Stimulated activated CD4-positive, alpha-beta T cell treated with anti-CD3 and anti-CD28 coated beads, Interleukin-4, amount 100 ng/mL, for 24 hours (primary cell): ENCODE measurements at places on chromosomes 5 and 9.
A peak's percentile ranks its signal among the peaks of the same experiment; 100 is the strongest.

GRCh38 chr5:122727112-122727541, 47.8 kb upstream of the SNX2 start:
- DNase-seq = no peak

DNA sequence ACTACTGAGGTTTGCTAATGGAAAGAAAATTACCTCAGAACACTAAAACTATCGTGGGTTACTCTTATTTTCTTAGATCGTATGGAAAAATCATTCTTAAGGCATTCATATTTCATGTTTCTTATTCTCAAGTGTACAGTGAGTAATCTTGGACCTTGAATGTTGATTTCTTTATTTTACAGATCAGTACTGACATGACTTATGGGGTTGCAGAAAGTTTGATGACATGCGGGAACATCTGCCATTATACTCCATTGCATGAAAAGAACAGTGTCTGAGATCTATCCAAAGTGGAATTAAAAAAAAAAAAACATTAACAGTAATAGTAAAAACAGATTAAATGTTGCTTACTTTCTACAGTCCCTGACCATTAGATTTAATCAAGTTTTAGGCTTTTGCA, 1290.2 kb upstream of the WWC1 start:
- DNase-seq = no peak

- no peak for DNase-seq
These were observed 17.4 kb downstream of the TMOD1 start for GRCh38 chr9:97518909-97519307.

- no peak for DNase-seq
These were observed 19.7 kb downstream of the C6 start for GRCh38 chr5:41193456-41194205.

- DNase-seq = no peak
These were observed 199.5 kb downstream of the FER start for GRCh38 chr5:108947164-108947563.

DNA sequence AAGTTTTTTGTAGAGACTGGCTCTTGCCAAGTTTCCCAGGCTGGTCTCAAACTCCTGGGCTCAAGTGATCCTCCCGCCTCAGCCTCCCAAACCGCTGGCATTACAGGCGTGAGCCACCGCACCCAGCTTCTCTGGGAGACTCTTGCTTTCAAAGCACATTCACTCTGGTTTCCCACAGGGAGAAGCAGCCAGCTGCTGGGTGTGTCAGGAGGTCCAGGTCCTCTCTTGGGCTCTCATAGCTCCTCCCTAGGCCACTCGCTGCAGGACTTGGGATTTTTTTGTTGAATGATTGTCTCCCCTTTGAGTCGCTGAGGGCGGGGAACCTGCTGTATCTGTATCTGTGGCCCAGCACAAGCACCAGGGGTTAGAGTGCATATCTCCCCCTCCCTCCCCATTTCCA, 68.4 kb upstream of the RAPGEF1 start:
- no peak for DNase-seq

- no peak for DNase-seq
These were observed 746.7 kb upstream of the FAM174A start for GRCh38 chr5:99788482-99788881.

DNA sequence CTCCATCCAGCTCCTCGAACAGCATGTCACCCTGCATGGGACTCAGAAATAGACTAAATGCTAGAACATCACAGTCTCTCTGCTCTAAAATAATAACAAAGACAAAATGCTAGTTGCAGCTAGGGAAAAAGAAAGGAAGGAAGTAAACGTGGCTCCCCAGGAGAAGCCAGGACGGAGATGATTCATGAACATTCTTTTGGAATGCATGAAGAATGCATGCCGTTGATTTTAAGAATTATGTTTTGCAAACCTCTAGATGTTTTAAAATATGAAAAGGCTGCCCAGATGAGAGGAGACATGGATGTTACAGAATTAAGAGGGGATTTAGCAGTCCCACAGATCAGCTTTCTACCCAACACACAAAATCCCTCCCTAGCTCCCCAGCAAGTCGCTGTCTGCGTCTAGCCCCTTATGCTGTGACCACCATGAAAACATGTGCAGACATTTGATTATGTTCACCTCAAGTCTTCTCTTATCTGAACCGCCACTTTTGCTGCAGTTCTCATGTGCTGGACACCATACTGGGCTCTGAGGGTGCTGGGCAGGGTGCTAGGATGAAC, 139.4 kb upstream of the LMX1B start:
- no peak for DNase-seq

DNA sequence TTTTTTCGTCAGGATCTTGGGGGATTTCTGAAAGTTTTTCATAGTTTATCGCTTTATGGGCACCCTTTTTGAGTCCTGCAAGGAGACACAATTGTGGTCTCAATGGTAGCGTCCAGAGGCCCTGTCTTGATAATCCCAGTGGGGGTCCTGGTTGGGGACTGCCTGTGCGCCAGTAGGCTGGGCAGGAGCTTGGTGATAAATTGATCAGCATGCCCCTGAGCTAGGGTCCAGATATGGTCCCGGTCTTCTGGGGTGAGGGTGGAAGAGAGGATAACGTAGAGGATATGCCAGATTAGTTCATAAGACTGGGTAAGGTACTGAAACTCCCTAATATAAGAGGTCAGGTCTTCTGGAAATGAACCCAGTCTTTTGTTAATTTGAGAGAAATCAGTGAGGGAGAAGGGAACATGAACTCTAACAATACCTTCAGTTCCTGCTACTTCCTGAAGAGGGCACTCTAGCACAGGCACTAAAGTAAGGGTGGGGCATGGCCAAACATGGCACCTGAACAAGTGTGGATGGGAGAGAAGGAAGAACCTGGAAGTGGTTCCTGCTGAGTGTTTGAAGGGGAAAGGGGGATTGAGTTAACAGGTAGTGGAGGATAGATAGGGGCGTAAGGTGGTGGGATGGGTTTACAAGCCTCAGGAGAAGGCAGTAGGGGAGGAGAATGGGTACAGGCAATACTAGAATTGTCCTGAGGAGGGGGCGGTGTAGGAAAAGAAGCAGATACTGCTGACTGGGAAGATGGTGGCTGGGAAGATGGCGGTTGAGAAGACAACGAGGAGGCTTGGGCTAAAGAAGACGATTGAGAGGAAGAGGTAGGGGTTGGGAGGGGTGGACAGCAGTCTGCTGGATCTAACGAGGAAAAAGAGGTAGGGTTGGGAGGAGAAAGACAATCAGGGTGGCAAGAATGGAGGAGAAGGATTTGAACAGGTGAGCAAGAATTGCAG, 33.8 kb upstream of the ANXA2R start:
- peak; percentile 66 for DNase-seq

DNA sequence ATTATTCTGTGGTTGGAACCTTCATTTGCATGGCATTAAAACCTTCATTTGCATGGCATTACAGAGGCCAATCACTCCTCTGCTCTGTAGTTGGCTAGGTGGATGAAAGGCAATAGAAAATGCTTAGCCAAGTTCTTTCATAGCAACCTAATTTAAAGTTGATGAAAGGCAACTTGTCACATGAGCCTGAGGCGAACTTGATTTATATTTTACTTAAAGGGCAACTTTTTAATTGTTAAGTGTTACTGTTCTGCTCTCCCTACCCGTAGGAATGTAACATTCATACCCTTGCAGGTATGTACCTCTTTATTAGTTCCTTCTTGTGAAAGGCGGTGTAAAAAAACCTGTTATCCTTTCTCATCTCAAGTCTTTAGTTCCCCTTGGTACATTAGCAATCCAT, 7.9 kb upstream of the ERMP1 start:
- DNase-seq = no peak

DNA sequence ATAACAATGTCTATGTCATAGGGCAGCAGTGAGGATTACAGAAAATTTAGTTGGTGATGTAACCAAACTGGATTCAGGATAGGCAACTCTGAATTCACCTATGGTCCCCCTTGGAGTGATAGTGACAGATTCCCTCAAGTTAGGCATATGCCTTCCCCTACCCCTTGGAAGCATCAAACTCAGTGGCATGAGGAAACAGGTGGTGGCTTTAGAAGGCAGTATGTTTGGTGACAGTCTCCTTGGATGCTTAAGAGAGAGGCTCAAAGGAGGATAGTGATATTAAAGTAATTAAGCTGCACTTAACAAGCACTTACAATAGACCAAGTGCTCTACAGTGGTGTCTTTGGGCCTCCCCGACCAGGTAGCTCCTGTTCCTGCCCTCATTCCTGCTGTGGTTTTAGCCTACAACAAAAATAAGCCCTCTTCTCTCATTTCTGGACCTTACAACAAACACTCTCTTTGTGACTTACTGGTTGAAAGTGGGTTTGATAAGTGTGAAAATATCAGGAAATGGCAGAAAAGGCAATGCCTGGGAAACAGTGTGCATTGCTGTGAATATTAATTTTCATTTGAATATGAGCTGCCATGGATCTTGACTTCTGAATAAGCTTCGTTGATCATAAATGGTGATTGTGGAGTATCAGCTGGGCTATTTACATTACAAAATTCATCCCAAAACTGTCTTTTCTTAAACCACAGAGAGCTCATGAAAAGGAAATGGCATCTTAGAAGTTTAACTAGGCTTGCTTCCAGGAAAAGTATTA, 29.2 kb downstream of the NR4A3 start:
- no peak for DNase-seq

GRCh38 chr5:142432369-142432863, 107.6 kb upstream of the SPRY4 start:
- peak; percentile 29 for DNase-seq

GRCh38 chr9:123669346-123669745, 260.6 kb downstream of the DENND1A start:
- no peak for DNase-seq

GRCh38 chr9:104143550-104143910, 49.4 kb downstream of the SMC2 start:
- DNase-seq = no peak

DNA sequence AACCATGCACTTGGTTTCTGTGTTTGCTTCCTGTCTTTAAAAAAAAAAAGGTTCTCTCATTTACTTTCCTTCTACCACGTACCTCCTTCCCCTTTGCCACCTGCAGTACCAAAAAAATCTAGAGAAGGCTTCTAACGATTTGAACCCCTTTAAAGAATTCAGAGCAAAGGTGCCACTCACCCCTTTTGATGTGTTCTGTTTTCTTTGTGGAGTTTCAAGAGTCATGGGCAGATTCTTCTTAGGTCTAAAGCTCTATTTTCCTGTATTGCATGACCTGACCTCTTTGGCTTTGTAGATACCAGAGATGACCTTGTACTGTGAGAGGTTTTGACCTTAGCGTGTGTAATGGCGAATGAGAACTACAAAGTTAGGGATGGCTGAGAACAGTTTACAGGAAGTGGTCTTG, 29.0 kb downstream of the TXNDC8 start:
- DNase-seq = no peak

DNA sequence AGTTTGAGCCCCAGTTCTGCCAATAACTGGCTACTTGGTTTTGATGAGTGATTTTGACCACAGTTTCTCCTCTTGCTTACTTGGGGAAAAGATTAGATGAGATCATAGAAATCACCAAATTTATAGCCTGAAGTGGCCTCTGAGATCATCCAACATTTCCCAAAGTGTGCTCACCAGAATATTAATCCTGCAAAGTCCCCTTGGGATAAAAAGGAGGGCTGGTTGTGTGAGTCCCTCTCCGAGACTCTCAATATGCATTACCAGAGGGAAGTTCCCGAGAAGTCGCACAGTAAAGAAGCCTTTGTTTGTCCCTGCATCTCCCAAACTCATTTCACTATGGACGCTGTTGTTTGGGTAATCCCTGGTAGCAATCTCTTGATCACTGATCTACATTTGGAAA, 88.4 kb upstream of the ADRA1B start:
- no peak for DNase-seq

- no peak for DNase-seq
These were observed 7.2 kb upstream of the ARRDC3 start for GRCh38 chr5:91390268-91390667.

DNA sequence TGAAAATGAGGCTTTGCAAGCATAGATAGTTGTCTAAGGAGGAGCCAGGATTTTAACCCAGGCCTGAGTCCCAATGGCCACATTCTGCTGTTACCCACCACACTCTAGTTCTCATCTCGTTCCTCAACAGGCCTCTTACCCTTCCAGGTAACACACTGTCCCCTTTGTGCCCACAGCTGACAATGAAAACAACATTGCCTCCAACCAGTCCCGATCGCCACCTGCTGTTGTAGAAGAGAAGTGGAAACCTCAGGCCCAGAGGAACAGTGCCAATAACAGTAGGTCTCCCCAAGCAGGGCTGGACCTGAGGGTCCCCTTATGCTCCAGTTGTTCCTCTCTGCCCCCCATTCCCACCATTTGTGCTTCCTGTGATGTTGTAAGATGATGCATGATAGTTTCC, 30.4 kb downstream of the AMBP start:
- DNase-seq = no peak

DNA sequence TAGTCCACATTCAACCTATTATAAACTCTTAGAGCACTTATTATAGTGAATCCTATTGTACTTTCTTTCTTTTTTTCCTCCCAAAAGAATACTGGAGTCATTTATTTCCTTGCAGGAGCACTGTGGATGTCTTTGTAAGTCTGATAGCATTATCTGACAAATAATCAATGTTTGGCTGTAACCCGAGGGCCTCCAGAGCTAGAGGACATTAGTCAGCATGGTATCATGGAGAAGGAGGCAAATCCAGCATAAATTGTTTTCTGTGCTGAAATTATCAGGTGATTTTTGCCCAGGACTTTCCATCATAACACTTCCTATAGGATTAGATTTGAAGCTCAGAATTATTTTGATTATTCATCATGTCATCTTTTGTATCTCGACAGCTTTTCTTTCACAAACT, 551.0 kb downstream of the ZNF608 start:
- DNase-seq = no peak

GRCh38 chr5:125970631-125971307, 452.4 kb upstream of the GRAMD2B start:
- DNase-seq = no peak

DNA sequence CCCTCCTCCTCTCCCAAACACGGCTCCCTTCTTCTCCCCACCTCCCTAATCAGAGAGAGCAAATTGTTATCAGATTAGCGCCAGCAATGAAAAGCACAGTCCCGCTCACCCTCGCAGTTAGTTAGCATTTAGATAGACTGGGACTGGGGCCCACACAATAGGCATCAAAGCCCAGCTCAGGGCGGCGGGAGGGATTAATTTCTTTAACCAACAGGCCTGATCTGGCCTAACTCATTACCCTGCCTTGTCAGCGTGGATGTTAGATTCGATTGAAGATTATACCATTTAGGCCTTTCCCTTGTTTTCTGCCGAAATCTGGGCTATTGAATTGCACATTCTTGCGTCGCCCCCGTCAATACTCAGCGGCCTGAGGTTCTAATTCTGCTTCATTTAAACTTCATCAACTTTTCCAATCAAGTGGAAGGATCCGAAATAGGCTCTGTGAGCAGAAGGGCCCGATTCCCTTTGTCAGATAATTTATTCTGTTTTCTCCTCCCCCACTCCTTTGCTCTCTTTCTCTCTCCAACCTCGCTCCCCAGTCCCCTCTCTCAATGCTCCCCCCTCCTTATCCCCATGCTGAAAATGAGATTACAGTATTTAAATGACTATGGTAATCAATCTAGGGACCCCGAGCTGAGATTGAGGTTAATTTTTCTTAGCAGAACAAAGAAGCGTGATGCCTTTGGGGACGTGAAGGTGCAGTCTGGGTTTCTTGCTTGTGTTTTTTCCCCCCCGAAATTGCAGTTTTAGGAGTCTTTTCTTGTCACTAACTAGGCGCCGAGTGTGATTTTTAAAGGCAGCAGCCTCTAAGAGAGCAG, 15.1 kb downstream of the CFAP77 start:
- no peak for DNase-seq
